ENCODE measurements at places on chromosomes 7 and 10.

GRCh38 chr7:2483494-2483893 lies 7.3 kb upstream of the GRIFIN start:
- DNase-seq = no peak

- DNase-seq = no peak
These were observed 20.0 kb upstream of the ZNF438 start for GRCh38 chr10:31051703-31052102.

DNA sequence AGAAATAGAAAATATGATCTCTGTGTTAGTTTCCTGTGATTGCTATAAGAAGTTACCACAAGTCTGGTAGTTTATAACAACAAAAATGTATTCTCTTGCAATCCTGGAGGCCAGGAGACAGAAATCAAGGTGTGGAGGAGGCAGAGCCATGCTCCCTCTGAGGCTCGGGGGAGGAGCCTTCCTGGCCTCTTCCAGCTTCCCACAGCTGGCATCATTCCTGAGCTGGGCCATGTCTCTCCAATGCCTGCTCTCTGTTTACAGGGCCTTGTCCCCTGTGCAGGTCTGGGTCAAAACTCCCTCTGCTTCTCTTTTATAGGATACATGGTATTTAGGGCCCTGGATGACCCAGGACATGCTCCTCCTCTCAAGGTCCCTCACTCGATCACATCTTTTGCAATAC lies 81.3 kb upstream of the RET start:
- no peak for DNase-seq

GRCh38 chr7:47225387-47226131 lies 356.4 kb downstream of the TNS3 start:
- no peak for DNase-seq

GRCh38 chr10:34088208-34088794 lies 726.8 kb downstream of the PARD3 start:
- no peak for DNase-seq

GRCh38 chr7:132575982-132576720 lies at the start of gene PLXNA4:
PLXNA4 (minus strand) TSS chr7:132576470; CDS start chr7:132508693, 67,777 bp downstream.
- no peak for DNase-seq

Measured in CD4-positive, alpha-beta T cell treated with Interleukin-15 for 1 hour (primary cell).